Fibroblast of lung (primary cell): ENCODE measurements at places on chromosomes 2 and 18.
A peak's percentile ranks its signal among the peaks of the same experiment; 100 is the strongest.

DNA sequence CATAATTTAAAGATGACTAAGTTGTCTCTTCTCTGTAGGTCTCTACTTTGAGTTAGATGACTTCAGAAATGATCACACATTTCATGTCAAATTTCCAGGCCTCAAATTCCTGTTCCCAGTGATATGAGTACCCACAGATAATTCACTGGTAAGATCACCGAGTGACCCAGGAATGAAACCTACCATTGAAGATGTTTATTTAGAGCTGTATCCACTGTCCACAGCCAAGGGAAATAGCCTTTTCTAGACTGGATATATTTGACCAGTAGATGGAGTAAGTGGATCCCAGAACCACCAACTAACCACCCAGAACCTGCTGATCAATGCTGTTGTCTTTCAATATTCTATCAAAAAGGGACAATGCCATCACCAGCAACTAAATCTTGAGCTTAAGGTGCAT lies 238.8 kb downstream of the SLC8A1 start:
- peak; percentile 77 for DNase-seq

- DNase-seq, result no peak
Observed at GRCh38 chr2:189516546-189516945, 64.0 kb downstream of the SLC40A1 start.

- no peak for DNase-seq
Observed at GRCh38 chr18:75173125-75173432, 35.9 kb downstream of the PTGR3 start.

DNA sequence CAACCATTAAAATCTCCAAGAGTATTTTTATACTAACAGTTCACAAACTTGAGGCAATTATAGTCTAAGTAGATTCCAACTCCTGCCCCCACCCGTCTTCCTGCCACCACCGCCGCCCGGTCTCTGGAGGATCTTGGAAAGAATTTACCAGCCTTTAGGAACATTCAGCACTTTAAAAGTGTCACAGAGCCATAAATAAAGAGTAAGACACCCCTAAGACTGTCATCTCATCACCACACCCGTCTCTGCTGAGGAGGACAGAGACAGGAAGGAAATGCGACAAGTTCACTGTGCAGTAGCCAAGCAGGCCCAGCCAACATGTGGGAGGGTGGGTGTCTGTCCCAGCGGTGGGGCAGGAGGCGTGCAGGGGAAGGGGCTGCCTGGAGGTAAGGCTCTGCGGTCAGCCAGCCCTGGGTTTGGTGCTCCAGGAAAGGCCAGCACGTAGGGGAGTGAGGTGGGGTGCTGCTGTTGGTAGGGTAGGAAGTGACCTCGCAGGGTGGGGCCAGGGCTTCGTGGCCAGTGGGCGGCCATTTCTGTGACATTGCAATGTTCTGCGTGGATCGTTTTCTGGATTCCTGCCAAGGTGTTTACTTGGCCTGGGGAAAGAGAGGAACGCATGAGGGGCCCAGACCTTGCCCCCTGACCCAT lies 111.6 kb downstream of the FAM210A start:
- DNase-seq, result no peak

- DNase-seq, result no peak
Observed at GRCh38 chr2:40823478-40823877, 371.6 kb upstream of the SLC8A1 start.
